ENCODE measurements at places on chromosomes 3 and 15.

- no peak for DNase-seq
Observed at GRCh38 chr15:82103468-82103867, 57.6 kb upstream of the MEX3B start.

DNA sequence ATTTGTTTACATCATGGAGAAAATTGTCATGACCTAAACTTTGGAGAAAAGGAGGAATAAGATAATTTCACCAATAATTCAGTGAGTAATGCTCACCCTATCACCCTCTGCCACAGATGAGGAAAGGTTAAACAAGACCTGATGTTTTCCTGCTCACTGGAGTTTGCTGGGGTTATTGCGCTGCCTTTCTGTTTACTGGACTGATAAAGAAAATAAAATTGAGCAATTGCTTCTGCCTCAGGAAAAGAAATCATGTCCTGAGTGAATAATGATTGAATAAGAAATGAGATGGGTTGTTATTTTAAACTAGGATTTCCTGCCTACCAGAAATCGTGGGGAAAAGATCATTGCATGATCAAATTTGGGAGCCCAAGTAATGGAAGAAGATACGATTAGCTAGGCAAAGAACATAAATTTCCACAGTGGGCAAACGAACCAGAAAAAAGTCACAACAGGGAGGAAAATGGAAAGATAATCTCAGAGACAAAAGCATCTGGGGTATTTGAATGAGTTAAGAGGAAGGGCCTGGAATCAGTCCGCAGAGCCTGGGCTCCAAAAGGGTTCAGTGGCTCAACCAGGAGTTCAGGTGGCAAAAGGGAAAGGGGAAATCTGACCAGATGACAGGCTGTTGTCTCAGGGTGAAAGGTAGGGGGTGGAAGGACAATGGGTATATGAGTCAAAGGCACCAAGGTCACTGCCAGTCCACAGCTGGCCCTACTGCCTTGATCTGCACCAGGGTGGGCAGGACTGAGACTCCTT is 146.8 kb downstream of the FAM43A start:
- DNase-seq, result no peak

DNA sequence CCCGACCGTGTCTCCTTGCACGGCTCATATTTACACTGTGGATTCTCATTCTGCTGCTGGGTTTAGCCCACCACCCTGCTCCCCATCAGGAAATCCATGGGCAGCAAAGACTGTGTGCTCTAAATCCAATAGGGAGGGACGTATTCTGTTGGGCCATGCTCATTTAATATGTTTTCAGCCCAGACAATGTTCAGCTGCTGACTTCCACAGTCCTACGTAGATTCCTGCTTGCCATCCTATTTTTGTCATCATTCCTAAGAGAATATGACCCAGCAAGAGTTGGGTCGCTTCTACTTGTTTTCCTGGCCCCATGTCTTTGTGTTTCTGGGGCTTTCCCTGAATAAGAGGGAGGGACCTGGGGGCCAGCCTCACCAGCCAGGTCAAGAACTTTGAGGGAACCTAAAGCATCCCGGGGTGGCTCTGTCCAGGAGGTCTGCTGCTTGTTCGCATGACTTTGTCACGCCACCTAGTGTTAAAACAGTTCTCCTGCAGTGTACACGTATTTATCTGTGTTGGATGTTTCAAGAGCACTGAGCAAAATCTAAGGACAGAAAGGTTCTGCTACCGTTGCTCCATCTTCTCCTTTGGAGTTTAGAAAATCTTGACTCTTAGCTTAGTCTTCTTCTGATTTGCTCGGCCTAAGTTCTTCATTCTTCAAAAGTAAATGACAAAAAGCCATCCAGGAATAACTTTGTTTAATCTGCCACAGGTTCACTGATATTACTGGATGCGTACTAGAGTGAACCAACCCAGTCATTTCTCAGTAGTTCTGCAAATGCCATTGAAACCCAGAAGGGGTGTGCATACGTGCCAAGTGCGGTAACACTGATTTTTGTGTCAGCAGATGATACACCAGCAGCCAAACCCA is 79.8 kb upstream of the NR2E3 start:
- no peak for DNase-seq

DNA sequence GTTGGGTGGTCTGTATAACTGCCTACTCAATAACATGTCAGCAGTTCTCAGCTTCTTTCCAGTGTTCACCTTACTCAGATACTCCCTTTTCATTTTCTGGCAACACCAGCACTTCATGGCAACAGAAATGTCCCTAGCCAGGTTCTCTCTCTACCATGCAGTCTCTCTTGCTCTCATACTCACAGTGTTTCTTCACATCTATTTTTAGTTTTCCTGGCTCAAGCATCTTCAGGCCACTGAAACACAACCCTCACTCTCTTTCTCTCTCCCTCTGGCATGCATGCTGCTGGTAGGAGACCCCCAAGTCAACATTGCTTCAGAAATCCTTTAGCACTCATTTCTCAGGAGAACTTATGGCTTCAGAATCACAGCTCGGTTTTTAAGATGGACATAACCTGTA is at the start of gene CAPN3:
CAPN3 (plus strand) TSS at position 253 of the 400 bp plus-strand sequence. CDS start 305 bp downstream, outside the sequence.
- DNase-seq, result no peak

- no peak for DNase-seq
Observed at GRCh38 chr15:58587486-58587885, 155.7 kb downstream of the LIPC start.

GRCh38 chr15:28098766-28099554 is at the start of gene OCA2:
Gene OCA2 (minus strand): TSS chr15:28099315. CDS start chr15:28081874, 17,441 bp downstream.
- no peak for DNase-seq

- no peak for DNase-seq
Observed at GRCh38 chr3:23405081-23405480, 202.0 kb downstream of the UBE2E2 start.

- no peak for DNase-seq
Observed at GRCh38 chr15:49115062-49115461, 40.3 kb downstream of the COPS2 start.

GRCh38 chr3:172977696-172978095 is 163.3 kb downstream of the SPATA16 start:
- DNase-seq, result no peak

- DNase-seq, result no peak
Observed at GRCh38 chr15:60840703-60841411, 361.9 kb upstream of the ICE2 start.

DNA sequence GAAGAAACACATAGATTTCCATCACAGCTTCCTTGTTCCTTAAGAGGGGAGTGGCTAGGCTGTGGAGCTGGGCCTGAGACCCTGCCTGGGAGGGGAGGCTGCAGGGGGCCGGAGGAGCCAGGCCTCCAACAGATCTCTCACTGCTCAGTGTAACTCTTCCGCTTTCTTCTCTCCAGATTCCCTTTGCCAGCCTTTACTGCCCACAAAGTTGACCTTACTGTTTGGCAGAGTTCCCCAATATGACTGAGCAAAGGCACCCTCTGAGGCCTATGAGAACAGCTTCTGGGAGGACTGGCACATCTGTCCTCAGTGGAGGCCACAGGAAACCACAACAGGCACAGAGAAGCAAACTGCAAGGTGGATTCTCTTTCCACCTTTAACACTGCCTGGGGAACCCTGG is 38.1 kb downstream of the SLCO2A1 start:
- no peak for DNase-seq

- no peak for DNase-seq
Observed at GRCh38 chr3:85681906-85682305, 723.1 kb downstream of the CADM2 start.

GRCh38 chr15:70420948-70421482 is 323.3 kb upstream of the TLE3 start:
- no peak for DNase-seq

- DNase-seq, result no peak
Observed at GRCh38 chr3:44522494-44522933, 32.5 kb upstream of the ZKSCAN7 start.

DNA sequence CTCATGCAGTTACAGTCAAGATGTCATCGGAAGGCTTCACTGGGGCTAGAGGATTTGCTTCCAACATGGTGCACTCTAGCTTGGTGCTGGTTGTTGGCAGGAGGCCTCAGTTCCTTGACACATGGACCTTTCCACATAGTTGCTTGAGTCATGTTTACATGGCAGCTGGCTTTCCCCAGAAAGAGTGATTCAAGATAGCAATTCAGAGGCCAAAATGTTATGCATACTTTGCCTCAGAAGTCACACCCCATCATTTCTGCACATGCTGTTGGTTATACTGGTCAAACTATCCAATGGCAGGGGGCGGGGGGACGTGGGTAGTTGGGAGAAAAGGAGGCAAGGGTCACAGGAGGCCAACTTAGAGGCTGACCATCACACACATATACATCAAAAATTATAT is 58.7 kb downstream of the FOXB1 start:
- no peak for DNase-seq

DNA sequence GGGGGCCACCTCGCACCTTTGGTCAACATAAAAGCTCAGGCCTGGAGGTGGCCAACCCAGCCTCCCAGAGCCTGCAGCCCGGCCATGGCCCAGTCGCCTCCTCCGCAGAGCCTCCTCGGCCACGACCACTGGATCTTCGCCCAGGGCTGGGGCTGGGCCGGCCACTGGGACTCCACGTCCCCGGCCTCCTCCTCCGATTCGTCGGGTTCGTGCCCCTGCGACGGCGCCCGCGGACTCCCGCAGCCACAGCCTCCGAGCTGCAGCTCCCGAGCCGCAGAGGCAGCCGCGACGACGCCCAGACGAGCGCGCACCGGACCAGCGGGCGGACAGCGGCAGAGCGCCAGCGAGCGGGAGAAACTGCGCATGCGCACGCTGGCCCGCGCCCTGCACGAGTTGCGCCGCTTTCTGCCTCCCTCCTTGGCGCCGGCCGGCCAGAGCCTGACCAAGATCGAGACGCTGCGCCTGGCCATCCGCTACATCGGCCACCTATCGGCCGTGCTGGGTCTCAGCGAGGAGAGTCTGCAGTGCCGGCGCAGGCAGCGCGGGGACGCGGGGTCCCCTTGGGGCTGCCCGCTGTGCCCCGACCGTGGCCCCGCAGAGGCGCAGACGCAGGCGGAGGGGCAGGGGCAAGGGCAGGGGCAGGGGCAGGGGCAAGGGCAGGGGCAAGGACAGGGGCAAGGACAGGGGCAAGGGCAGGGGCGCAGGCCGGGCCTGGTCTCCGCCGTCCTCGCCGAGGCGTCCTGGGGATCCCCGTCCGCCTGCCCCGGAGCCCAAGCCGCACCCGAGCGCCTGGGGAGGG is at the start of gene MESP2:
MESP2 (plus strand) TSS at position 59 of the 799 bp plus-strand sequence; CDS start at position 85, 26 bp downstream.
- DNase-seq, result peak; percentile 55

DNA sequence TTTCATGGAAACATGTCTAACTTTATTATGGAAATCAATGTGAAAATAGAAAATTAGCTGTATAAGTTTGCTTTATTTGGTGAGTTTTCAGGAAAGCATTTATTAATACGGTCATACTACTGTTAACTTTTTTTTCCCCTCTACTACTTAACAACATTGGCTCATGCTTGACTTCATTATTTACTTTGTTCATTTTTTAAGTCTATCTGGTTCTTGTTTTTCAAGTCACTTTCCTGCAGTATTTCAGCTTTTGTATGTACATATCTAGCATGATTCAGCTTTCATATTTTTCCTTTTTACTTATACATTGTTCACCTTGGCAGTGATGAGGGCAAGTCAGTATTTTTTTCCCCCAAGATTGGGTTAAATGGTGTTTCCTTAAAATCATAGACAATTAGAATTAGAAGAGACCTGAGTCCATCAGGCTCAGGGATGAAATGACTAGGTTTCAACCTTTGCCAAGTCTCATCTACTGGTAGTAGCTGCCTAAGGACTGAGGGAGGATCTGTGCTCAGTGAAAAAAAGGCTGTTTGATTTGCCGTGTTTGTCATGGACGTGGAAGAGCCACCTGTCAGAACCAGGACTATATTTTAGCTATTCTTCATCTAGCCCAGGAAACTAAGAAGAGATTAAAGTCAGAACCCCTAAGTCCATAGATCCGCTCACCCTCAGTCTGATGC is 15.4 kb downstream of the TMOD3 start:
- no peak for DNase-seq

DNA sequence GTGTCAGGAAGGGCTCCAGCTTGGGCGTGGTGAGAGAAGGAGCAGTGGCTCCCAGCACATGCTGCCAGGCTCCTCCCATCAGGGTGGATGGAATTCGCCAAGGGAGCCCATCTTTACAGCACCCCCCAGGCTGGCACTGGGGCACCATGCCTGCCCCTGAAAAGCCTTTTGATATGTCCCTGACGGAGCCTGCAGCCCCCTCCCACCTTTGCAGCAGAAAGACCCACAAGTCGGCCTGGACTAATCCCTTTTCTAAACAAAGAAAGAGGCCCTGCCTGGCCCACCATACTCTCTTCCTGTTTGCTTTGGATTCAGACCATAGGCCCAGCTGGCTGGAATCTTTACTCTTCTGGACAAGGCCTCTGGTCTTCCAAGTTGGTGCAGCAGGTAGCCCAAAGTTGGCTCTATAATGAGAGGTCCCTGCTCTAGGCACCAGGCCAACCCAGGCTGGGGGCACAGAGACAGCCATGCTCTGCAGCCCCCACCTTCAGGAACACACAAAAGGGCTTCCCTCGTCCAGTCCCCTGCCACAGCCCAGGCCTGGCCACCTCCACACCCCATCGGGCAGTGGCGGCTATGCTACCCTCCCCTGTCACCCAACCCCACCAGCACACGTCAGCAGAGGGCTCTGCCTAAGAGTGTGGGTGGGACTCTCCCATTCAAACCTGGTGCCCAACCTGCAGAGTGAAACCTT is 5.4 kb downstream of the ANPEP start:
- DNase-seq, result no peak

DNA sequence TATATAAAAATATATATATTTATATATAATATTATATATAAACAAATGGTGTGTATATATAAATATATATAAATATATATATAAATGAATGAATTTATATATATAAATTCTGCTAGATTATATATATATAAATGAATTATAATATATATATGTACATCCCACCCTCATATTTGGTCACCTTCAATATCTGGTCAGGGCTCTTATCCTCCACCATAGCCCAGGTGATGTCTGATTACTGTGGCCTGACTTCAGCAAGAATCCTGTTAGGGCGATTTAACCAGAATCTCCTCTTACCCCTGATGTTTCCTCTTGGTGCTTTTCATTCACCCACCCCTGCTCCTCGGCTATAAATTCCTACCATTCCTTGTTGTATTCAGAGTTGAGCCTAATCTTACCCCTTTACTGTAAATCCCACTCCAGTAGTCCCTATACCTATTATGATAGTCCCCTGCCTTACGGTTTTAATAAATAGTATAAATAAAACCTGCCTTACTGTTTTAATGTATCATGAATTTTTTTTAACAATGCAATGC is 439.6 kb downstream of the PLOD2 start:
- DNase-seq, result no peak

Measured in omental fat pad (tissue), 4 donors.